ENCODE measurements at places on chromosomes 4 and X.

- no peak for DNase-seq
Measured at GRCh38 chr4:165813606-165814005, 59.4 kb upstream of the TLL1 start.

DNA sequence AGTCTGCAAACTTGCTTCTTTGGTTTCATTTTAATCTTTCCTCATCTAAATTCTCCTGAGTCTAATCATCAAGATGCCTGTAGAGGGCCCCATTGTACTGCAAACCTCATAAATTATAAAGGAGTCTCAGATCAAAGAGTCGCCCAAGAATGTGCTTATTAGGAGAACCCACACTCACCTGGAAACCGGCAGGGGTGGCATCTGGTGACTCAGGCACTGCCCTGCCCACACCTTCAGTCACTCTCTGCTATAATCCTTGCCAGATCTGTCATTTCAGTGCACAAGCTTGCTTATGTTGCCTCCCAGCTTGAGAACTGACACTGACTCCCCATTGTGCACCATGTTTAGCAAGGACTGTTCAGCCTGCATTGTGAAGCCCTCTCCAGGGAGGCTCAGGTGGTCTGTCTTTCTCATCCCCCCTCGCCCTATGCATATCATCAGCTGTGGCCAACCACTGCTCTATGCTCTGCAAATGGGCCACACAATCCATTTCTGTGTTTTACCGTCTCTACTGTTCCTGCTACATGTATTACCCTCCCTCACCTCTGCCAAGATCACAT is 12.4 kb downstream of the EPGN start:
- no peak for DNase-seq

GRCh38 chr4:153026591-153027346 is 90.6 kb downstream of the FHDC1 start:
- DNase-seq = no peak

DNA sequence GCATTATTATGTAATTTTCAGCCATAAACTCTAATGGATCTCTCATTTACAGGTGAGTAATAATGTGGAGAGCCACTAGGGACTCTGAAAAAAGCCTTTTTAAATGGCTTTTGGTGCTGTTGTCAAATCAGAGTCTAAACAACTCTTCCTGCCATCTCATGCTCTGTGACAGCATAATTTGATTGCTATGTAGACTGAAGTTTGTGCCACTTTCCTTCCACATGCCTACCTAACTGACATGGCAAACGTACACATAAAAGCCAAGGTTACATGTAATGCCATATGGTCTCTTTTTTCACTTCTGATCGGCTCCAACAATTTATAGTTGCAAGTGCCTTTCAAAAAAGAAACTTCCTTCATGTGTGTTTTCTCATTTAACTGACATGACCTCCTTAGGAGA is 94.3 kb downstream of the SH2D1A start:
- no peak for DNase-seq

- peak; percentile 18 for DNase-seq
Measured at GRCh38 chr4:170388255-170388654, 298.5 kb upstream of the AADAT start.

DNA sequence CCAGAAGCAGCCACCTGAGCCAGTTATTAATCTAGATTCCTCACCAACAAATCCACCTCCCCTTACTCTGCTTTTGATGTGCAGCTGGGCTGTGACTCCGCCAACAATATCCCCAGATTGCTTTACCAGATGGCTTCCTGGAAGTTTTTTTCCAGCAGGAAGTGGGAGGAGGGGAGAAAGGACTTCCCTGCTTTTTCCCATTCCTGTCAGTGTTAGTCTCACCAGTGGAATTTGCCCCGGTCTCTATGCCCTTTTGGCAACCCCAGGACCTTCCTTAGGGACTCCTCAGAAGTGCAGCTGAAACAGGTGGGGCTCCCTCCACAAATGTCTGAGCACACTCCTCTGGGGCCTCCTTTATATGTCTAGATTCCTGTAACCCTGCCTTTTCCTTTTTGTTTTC is 465.2 kb upstream of the IGFBP7 start:
- no peak for DNase-seq

DNA sequence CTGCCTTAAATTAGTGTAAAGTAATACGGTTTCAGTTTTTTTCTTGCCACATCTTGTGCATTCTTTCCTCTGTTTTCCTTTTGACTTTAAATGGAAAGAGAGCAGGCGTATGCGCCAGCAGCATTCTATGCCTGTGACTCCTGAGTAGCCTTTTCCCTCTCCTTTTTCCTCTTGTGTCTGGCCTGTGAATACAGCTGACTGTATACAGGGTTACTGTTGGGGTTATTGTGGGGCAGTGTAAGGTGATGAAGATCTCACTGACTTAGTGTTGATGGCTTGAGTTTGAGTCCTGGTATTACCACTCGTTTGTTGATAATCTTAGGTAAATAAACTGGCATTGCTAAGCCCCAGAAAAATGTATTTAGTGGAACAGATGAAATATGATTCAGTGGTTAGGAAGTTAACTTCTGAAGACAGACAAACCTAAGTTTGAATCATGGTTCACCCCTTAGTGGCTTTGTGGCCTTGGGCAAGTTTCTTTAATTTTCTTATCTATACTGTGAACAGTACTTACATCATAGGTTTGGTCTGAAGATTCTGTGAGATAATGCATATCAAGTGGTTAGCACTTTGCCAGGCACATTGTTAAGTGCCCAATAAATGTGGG is 105.1 kb downstream of the FNIP2 start:
- DNase-seq = peak; percentile 56

DNA sequence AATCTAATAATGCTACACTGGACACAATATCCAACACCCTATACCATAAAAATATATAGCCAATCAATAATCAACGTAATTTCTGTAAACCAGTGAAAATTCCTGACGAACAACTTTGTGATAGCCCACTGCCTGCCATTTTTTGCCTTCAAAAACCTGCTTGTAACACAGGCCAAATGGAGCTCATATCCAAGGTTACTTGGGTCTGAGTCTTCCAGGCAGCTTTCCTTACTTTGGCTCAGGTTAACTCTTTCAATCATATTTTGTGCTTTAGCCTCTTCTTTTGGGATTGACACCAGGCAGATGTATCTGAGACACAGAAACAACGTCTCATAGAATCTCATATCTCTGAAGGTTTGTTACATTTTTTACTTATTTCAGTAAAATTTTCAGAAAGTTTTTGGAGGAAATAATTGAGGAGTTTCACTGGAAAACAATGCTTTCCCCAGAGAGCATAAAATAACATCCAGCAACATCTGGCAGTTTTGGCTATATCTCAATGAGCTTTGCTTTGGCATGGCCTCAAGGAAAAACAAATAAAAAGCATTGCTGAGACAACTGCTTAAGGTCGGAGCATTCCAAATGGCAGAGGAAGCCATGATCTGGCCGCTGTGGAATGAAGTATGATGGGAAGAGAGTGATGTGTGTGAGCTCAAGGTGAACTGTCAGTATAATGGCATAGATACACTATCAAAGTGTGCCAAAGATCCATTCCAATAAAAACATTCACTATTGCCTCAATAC is 162.9 kb upstream of the SPIN4 start:
- DNase-seq = peak; percentile 52

DNA sequence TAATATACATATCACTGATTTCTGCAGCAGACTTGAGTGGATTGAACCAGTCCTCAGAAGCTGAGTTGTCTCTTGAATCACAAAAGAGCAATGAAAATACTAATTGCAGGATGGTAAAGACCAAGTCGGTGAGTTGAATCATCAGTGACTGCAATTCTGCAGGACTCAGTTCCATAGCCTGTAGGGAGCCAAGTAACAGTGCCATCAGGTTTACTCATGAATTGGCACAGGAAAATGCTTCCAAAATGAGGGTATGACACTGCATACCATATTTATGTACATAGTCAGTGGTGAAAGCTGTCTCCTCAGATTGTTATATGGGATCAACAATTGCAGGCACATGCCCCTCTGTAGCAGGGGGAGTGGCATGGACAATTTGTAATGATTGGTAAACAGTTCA is 192.8 kb downstream of the CCNG2 start:
- no peak for DNase-seq

GRCh38 chrX:2684256-2684655 is 6.8 kb upstream of the CD99 start:
- no peak for DNase-seq

- no peak for DNase-seq
Measured at GRCh38 chr4:153210727-153211126, 6.5 kb downstream of the TRIM2 start.

DNA sequence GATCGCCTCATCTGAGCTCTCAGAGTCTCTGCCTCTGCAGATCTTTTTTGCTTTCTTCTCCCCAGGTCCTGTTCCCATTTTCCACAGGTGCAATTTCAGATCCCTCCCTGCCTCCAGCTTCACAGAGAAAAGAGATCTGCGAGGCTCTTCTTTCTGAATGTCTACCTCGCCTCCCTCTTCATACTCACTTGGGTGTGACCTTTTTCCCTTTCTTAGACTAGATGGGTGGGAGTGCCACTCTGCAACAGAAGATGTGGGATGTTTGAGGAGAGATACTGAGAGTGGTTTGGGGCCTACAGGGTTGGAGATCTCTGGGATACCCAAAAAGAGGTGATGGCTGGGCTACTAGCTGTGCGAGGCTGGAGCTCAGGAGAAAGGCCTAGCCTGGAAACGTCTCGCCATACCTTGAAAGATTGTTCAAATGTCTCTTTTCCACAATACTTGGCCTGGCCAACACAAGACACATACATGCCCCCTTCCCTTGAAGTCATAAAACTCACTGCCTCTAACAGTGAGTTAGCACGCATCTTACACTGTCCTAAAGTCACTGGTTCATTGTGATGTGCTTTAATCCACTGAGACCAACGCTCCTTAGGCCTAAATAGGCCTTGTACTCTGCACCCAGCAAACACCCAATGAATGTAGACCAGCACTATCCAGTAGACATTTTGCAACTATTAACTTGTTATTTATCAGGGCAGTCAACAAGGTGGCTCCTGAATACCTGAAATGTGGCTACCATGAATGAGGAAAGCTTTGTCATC is 33.6 kb downstream of the IRF2 start:
- DNase-seq = no peak

DNA sequence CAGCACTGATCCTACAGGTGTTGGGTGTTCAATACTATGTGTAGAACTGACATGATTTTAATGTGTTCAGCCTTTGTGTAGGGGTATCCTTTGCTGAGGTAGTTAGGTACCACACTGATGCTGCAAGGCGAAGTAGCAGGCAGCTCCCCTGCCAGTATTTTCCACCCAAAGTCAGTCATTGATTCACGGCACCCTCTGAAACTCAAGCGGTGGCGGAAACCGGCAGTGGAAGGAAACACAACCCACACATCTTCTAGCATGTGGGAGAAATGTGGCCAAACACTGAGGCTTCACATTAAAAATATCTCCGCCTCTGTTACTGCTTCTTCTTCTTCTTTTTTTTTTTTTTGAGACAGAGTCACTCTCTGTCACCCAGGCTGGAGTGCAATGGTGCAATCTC is 126.3 kb downstream of the AASDH start:
- DNase-seq = no peak

- DNase-seq = no peak
Measured at GRCh38 chrX:19334945-19335626, 8.6 kb upstream of the PDHA1 start.

- no peak for DNase-seq
Measured at GRCh38 chr4:55475394-55476243, 71.1 kb downstream of the CLOCK start.

DNA sequence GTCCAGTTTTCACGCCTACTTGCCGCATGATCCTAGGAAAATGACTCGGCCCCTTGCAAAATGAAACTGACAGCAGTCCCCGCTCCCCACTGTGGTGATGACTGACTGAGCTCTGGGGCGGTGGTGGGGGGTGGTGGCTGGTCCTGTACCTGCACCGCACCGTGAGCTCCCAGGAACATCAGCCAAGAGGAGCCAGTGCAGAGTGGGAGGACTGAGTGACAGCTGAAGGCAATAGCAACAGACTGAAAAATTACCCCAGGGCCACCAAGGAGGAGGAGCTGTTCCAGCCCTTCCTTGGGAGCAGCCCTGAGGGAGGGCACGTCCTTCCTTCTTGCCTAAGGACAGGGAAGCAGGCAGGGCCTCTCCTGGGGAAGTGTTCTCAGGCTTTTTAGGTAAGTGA is 2.4 kb upstream of the C4orf50 start:
- no peak for DNase-seq

DNA sequence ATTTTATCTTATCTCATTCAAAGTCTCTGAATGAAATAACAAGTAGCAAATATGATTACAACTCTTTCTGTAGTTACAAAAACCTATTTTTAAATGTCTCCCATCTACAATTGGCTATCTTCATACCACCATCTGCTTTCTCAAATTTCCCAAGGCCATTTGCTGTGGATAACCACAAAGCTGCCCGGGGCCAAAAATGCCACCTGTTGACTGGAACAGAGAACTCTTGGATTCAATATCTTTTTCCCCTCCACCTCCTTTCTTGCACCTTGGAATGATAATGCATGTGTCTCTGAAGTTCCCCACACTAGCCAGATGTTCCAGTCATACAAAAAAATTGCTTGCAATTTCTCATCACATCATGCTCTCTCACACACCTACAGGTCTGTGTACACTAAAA is 93.3 kb upstream of the SCML1 start:
- no peak for DNase-seq

GRCh38 chrX:10231461-10231860 is 74.7 kb downstream of the CLCN4 start:
- no peak for DNase-seq

DNA sequence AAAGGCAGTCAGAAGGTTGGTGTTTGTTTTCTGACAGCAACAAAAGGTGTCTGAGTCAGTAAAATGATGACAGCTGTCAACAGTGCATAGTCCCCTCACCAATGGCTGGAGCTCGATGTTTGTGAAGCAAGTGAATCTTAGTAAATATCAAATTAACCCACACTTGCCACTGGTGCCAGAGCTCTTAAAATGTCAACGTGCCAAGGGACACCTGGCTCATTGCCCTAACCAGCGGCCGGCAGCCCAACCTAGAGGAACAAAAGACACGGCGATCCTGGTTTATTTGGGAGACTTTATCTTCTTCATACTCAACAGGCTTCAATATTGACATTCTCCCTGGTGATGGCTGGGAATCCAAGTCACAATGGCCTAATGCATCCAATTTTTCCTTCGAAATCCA is 143.4 kb downstream of the CPEB2 start:
- DNase-seq = no peak

- DNase-seq = no peak
Measured at GRCh38 chr4:145619639-145619996, 433 bp downstream of the MMAA start.

GRCh38 chrX:65136424-65136823 is 160.2 kb upstream of the ZC4H2 start:
- no peak for DNase-seq

- DNase-seq = no peak
Measured at GRCh38 chr4:83996254-83996653, 460.3 kb downstream of the GPAT3 start.

GRCh38 chrX:9108054-9108453 is 74.1 kb upstream of the FAM9B start:
- DNase-seq = no peak

DNA sequence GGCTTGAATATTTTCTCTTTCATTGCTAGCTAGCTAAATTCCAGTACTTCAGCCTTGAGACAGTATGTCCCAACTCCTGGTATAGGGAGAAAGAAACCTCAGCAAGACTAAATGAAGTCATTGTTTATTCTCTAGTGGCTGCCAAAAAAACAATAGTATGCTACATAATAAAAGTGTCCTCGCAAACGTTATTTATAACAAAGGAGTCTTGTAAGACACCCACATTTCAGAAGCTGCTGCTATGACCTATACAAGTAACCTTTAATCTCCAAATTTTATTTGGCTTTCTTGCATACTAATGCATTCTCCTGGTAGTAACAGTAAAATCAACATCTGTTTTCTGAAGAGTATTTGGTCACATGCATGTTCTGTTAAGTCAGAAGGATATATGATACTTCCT is 28.8 kb downstream of the NEK1 start:
- DNase-seq = peak; percentile 61

GRCh38 chr4:5379895-5380294 is 328.5 kb downstream of the EVC2 start:
- no peak for DNase-seq
